ENCODE measurements at places on chromosomes 4 and X. TPM values are rescaled to one million over a fixed set of nuclear protein-coding genes. Genes with fewer than 3 reads are reported as not detected.

The HAUS7 gene
- total RNA-seq: 28.9 TPM

DNA sequence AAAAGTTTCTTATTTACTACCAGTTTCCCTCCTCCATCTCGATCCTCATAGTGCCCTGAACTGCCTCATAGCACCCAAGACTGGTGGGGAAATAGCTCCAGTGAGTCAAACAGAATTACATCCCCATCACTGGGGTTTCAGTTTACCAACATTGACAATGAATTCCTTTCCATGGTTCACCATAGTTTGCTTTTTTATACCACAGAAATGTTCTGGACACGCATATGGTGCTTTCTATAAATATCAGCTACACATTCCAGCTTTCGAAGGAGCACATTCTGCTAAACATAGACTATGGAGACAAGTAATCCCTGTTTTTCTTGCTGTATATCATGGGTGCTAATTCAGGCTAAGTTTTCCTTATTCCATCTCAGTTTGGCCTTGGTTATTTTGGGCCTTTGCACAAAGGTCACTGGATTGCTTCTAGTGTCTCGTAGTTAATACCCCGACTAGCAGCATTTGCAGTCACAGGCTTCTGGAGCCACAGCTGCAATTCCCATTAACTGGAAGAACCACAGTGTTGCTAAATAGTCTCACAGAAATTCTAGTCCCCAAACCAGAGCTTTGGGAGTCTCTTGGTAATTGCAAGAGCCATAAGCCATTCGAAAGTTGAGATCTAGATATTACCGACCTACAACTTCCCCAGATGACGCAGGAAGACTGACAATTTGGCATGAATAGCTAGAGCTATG, 53.4 kb upstream of the TRPC3 start:
- no peak overlapping the region for H3K27ac ChIP-seq
- H3K36me3 ChIP-seq: no peaks in the 10 kb centered on the region
- no peaks in the 10 kb centered on the region for H3K4me1 ChIP-seq

The MEPE gene
- total RNA-seq: not detected

The UVSSA gene
- total RNA-seq: 30.5 TPM

The ASB9 gene
- total RNA-seq: 2.9 TPM

The CAMK2D gene
- total RNA-seq: 67.0 TPM

The GRID2 gene
- total RNA-seq: not detected

The XPNPEP2 gene
- total RNA-seq: not detected

The HS6ST2 gene
- 24.6 TPM for total RNA-seq

DNA sequence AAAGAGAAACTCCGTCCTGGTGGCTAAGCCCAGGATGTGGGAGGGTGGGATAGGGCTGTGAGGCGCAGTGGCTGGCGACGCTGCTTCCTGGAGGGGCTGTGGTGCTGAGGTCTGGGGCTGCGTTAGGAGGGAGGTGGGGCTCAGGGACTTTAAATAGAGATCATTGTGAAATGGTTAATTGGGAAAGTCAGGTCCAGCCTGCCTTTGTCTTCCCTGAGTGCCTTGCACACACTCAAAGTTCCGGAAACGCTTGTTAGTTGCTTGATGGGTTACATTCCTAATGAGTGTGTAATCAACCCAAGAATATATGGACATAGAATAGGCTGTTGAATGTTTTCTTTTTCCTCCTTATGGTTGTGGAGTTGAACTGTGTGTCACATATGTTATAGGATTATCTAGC, 55.7 kb upstream of the CLDN34 start:
- H3K36me3 ChIP-seq: no peaks in the 10 kb centered on the region
- peak overlapping the region; percentile 11 for H3K4me3 ChIP-seq
- no peak for DNase-seq
- no peaks in the 10 kb centered on the region for H3K27me3 ChIP-seq
- peaks cover 19% of the 10 kb centered on the region for H3K4me1 ChIP-seq

DNA sequence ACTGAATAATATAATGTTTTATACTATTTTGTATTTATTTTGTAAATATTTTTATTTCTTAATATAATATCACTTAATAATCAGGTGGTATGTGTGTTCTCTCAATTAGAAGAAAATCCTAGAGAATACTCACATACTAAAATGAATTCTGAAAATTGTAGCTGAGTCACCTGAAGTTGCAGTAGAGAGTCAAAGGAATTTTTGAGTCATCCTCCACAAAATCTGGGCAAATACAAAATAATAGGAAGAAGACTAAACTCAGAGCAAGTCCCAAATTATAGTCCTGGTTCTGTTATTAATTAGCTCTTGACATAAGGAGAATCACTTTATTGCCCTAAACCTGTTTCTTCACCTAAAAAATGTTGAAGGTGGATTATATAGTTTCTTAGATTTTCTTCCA, 57.8 kb downstream of the SPATA4 start:
- H3K27ac ChIP-seq: no peak overlapping the region
- no peaks in the 10 kb centered on the region for H3K36me3 ChIP-seq
- H3K4me3 ChIP-seq: no peak overlapping the region
- no peaks in the 10 kb centered on the region for H3K4me1 ChIP-seq
- no peak for DNase-seq

The FAM47A gene
- not detected for total RNA-seq

- H3K27me3 ChIP-seq: no peaks in the 10 kb centered on the region
- DNase-seq: peak; percentile 83
- peaks cover 27% of the 10 kb centered on the region for H3K4me1 ChIP-seq
- peak overlapping the region; percentile 24 for H3K4me3 ChIP-seq
- no peaks in the 10 kb centered on the region for H3K36me3 ChIP-seq
These were observed 37.7 kb upstream of the OCIAD2 start for GRCh38 chr4:48944252-48944651.

DNA sequence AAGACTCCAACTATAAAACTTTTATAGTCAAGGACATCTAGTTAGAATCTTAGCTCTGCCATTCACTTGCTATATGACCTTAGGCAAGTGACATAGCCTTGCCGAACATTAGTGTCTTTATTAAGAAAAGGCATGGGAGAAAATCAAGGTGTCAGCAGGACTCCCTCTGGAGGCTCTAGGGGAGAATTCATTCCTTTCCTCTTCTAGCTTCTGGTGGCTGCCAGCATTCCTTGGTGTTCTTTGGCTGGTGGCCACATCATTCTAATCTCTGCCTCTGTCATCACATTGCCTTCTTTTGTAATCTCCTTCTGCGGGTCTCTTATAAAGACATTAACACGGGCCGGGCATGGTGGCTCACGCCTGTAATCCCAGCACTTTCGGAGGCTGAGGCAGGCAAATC, 99.8 kb downstream of the PPP1R2C start:
- H3K36me3 ChIP-seq: no peaks in the 10 kb centered on the region
- no peaks in the 10 kb centered on the region for H3K27me3 ChIP-seq
- no peak overlapping the region for H3K27ac ChIP-seq
- no peaks in the 10 kb centered on the region for H3K4me1 ChIP-seq
- DNase-seq: no peak

The GNRHR gene
- not detected for total RNA-seq

DNA sequence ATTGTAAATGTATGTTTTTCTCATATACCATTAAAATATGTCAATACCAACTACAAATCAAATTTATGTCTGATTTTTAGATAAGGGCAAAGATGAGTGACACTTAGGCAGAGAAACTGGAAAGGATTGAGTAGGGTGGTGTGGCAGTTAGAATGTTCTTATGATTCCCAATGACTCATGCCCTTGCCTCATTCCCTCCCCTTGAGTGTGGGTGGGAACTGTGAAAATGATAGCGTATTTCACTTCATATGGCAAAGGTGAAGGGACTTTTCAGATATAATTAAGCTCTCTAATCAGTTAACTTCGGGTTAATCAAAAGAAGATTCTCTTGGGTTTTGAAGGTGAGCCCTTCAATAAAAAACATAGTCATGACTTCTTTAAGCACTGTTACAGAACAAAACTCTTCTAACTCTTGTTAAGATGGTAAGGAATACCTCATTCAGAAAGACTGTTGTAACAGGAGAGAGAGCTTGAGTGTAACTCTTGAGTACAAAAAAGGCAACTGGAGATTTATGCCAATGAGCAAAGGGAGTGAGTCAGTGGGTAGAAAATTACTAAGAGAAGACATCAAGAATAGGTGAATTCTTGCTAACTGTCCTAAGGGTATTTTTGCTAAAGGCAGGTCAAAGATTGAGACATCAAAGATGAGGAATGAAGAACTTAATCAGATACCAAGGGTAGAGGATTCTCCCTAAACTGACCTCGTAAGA, 329.5 kb downstream of the KCTD8 start:
- no peaks in the 10 kb centered on the region for H3K4me1 ChIP-seq
- H3K27me3 ChIP-seq: no peaks in the 10 kb centered on the region
- DNase-seq: no peak
- no peaks in the 10 kb centered on the region for H3K36me3 ChIP-seq

DNA sequence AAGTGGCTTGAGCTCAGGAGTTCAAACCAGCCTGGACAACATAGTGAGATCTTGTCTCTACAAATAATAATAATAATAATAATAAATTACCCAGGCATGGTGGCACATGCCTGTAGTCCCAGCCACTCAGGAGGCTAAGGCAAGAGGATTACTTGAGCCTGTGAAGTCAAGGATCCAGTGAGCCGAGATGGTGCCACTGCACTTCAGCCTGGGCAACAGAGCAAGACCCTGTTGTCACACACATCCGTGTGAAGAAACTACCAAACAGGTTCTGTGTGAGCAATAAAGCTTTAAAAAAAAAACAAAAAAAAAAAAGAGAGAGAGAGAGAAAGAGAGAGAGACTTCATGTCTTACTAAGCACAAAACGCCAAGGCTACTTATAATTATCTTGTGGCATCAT, 42.5 kb downstream of the ANOS1 start:
- no peak overlapping the region for H3K27ac ChIP-seq
- H3K4me3 ChIP-seq: no peak overlapping the region
- no peaks in the 10 kb centered on the region for H3K27me3 ChIP-seq
- no peaks in the 10 kb centered on the region for H3K4me1 ChIP-seq
- H3K36me3 ChIP-seq: no peaks in the 10 kb centered on the region

GRCh38 chrX:132406106-132406505, 82.7 kb downstream of the MBNL3 start:
- no peaks in the 10 kb centered on the region for H3K27me3 ChIP-seq
- no peak overlapping the region for H3K4me3 ChIP-seq
- H3K36me3 ChIP-seq: no peaks in the 10 kb centered on the region
- H3K4me1 ChIP-seq: no peaks in the 10 kb centered on the region
- H3K27ac ChIP-seq: no peak overlapping the region

DNA sequence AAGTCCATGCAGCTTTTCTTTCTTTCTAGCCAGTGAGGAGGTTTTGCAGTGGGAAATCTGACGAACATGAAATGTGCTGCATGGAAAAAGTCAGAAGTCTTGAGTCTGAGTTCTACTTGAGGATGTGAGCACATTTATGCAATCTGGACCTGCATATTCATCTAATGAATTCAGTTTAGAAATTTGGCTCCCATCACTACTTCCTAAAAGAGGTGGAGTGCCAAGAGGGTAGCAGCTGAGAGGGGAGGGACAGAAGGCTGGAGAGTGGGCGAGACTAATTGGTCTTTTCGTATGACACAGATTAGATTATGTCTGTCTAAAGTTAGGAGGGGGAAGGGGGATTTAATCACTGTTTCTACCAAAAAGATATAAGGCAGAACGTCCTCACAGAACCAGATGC, 535.9 kb downstream of the IQCM start:
- H3K36me3 ChIP-seq: no peaks in the 10 kb centered on the region
- no peak overlapping the region for H3K4me3 ChIP-seq
- H3K27me3 ChIP-seq: no peaks in the 10 kb centered on the region

DNA sequence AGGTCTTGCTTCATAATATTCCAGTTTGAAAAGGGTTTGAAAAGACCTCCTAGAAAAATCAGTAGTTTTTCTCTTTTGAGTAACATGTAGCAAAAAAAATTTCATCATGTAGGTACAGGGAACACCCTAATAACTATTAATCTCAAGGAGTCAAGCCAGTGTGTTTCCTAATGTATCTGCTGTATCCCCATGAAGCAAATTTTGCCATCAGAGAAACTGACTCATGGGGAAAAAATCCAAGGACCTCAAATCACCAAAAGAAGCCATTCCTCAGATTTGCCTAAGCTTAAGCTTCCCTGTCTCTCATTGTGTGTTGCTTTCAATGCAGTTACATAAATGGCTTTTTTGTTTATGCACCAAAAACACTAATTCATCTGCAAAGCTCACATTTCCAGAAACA, 29.7 kb downstream of the F9 start:
- H3K4me1 ChIP-seq: no peaks in the 10 kb centered on the region
- DNase-seq: no peak
- no peak overlapping the region for H3K4me3 ChIP-seq
- H3K27me3 ChIP-seq: no peaks in the 10 kb centered on the region
- no peak overlapping the region for H3K27ac ChIP-seq

DNA sequence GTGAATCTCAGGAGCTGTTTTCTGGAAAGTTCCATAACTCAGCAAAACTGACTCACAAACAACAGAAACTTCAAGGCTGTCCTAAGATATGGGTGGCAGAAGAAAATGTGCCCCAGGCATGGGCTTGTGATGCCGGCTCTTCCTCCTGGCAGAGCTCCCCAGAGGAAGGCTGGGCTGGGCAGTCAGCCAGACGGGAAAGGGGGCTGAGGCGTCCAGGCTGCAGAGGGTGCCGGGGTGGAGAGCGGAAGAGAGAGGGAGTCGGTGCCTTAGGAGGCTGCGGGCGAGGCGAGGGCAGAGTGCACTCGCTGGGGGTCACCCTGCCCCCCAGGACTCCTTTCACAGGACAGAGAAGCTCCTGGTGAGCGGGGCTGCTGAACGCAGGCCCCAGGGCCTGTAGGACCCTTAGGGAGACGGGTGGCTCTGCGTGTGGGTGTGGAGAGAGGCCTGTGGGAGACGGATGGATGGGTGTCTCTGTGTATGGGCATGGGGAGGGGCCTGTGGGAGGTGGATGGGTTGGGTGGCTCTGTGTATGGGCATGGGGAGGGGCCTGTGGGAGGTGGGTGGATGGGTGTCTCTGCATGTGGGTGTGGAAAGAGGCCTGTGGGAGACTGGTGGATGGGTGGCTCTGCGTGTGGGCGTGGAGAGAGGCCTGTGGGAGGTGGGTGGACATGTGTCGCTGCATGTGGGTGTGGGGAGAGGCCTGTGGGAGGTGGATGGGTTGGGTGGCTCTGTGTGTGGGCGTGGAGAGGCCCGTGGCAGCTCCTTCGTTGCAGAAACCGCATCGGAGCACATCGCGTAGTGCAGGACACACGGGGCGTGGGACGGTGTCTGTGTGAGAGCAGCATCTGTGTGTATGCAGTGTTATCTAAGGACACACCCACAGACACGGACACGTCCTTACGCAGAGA, 15.9 kb downstream of the PCGF3 start:
- H3K4me1 ChIP-seq: no peaks in the 10 kb centered on the region
- no peak for DNase-seq
- no peak overlapping the region for H3K27ac ChIP-seq
- H3K27me3 ChIP-seq: no peaks in the 10 kb centered on the region
- peaks cover 3% of the 10 kb centered on the region for H3K36me3 ChIP-seq

DNA sequence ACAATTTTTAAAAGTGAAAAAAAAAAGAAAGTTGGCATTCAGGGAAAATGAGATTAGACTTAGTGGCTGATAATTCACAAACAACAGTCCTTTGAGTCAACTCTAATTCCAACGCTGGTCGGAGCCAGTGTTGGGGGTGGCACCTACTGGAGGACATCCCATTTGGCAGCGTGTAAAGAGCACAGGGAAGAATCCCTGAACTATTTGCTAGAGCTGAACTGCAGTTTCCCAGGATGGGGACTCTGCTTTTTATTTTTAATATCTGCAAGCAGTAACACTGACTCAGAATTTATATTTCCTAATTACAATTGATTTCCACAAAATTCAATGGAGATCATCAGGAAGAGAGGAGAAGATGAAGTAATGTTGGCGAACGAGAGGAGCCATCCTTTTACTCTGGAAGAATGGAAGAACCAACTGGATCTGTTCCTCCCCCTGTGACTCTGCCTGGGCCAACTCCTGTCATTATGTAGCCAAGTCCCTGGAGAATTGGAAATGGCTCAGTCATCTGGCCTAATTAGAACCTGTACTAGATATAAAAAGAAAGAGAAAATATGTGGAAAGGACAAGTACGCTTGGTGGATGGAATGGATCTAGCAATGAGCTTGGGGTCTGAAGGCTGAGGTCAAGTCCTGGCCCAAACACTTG, 76.7 kb downstream of the IRF2 start:
- DNase-seq: no peak
- H3K4me1 ChIP-seq: peaks cover 9% of the 10 kb centered on the region
- no peaks in the 10 kb centered on the region for H3K36me3 ChIP-seq
- H3K4me3 ChIP-seq: no peak overlapping the region
- no peaks in the 10 kb centered on the region for H3K27me3 ChIP-seq

The SLC30A9 gene
- total RNA-seq: 67.4 TPM
